ENCODE measurements at places on chromosomes 13 and 19. TPM values are rescaled to one million over a fixed set of nuclear protein-coding genes. Genes with fewer than 3 reads are reported as not detected.
A peak's percentile ranks its signal among the peaks of the same experiment; 100 is the strongest.

Gene PROZ
- total RNA-seq = 0.05 TPM

Gene CALR3
- 0.41 TPM for total RNA-seq

- no peak for ATAC-seq
Measured at GRCh38 chr13:84931264-84931663, 868.0 kb downstream of the SLITRK6 start.

DNA sequence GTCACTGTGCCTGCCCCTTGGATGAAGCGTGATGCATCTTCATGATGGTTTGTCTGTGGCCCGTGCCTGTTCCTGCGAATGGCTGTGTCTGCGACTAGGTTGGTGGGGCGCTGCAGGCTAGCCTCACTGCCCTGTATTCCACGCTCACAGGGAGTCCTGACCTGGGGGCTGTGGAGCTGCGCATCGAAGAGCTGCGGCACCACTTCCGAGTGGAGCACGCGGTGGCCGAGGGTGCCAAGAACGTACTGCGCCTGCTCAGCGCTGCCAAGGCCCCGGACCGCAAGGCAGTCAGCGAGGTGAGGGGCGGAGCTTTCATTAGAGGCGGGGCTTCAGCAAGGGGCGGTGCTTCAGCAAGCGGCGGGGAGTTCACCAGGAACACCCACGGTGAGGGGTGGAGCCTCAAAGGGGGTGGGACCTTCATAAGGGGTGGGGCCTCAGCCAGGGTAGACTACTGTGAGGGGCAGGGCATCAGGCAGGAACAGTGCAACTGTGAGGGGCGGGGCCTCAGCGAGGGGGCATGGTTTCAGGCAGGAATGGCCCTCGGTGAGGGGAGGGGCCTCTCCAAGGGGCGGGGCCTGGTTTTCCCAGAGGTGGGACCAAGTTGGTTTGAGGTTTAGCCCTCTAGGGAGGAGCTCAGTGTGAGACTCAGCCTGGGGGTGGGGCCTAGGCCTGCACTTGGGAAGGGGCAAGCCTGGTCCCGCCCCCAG is 17.2 kb downstream of the PKN1 start:
- peak; percentile 92 for ATAC-seq

DNA sequence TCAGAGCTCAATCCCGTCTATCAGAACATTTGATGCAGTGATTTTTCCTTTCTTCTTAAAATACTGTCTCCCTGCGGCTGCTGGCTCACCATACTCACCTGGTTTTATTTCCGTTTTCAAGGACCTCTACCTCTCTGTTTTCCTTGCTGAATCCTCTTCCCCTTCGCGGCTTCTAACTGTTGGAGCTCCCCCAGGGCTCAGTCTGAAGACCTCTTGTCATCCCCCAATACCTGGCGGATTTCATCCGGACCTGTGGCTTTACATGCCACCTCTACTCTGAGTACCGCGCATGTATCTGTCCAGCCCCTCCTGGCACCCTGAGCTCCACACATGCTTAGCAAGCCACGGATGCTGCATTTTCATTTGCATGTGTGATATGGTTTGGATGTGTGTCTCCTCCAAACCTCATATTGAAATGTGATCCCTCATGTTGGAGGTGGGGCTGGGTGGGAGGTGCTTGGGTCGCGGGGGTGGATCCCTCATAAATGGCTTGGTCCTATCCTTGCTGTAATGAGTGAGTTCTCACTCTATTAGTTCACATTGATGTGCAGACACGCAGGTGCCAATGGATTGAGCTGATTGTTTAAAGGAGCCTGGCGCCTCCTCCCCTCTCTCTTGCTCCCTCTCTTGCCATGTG is 106.2 kb upstream of the LSM14A start:
- peak; percentile 52 for ATAC-seq

DNA sequence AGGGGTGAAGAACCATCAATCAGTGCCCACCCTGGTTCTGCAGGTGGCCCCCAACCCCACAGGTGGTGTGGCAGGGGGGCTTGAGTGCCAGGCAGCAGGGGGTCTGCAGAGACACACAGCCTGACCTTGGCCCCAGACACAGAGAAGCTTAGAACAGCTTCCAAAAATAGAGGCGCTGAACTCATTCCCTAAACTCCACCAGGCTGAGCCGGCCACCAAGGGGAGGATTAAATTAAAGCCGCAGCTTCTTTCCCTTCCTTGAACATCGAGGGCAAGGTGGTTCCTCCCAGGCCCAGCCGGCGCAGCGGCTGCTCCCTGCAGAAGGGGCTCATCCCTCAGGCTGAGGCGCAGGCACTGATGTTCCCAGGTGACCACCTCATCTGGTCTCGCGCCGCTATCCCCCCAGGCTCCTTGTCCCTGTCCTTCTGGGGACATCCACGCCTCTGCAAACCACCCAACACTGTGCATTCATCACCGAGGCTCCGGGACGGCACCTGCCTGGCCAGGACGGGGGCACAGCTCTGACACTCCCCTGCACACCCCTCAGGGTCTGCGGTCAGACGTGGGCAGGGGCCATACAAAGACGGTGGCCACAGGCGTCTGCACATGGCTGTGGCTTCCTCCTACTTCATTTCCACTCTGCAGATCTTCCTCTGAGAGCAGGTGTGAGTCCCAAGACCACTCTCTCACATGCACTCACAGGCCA is 30.9 kb downstream of the LAMP1 start:
- no peak for ATAC-seq

Gene GARIN5A
- total RNA-seq = 1.3 TPM

Gene ZIM2
- 1.00 TPM for total RNA-seq

DNA sequence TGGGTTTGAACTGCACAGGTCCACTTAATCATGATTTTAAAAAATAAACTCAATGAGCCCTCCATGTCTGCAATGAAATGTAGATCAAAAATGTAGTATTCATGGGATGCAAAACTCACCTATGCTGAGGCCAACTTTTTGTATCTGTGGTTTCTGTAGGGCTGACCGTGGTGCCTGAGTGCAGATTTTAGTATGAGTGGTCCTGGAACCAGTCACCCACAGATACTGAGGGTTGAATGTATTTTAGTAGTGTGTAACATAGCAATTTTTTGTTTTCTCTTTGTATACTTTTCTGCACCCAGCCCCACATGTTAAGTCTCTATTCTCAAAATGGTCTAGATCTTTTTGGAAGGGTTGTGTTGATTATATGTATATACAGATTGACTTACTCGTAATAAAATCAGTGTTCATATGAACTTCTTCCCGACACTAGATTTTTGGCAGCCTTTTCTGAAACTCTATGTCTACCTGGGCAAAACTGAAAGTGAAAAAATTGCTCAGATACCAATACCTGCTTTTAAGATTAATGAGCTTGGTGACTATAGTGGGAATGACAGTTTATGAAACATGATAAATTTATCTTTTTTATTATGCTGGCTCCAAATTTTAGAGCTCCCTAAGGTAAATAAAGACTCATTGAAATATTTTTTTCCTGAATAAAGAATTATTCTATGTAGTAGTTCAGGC is 51.6 kb downstream of the DNAJC15 start:
- no peak for ATAC-seq

Gene SCGB2B2
- total RNA-seq = 1.6 TPM

Gene ZBTB32
- 29.2 TPM for total RNA-seq

- ATAC-seq = no peak
Measured at GRCh38 chr13:31174018-31174417, 12.3 kb upstream of the HSPH1 start.

- no peak for ATAC-seq
Measured at GRCh38 chr13:31096654-31097302, 64.9 kb downstream of the HSPH1 start.

All from motor neuron (in vitro differentiated cells).